Aortic smooth muscle cell (primary cell): ENCODE measurements at places on chromosomes 12 and 14. TPM values are rescaled to one million over a fixed set of nuclear protein-coding genes. Genes with fewer than 3 reads are reported as not detected.

The SYNDIG1L gene
- not detected in 2 replicates for total RNA-seq

The KRT79 gene
- total RNA-seq = not detected in 2 replicates

The LTB4R2 gene
- total RNA-seq = 2.0 and 2.6 TPM in 2 replicates

The FLVCR2 gene
- total RNA-seq = 0.75 and 0.79 TPM in 2 replicates

The CCDC175 gene
- not detected in 2 replicates for total RNA-seq

The KRT77 gene
- total RNA-seq = not detected in 2 replicates

The E2F7 gene
- total RNA-seq = 8.2 and 15.9 TPM in 2 replicates

The CIROP gene
- 0.06 and 0.13 TPM in 2 replicates for total RNA-seq
